ENCODE measurements at places on chromosomes 5 and 9. TPM values are rescaled to one million over a fixed set of nuclear protein-coding genes. Genes with fewer than 3 reads are reported as not detected.

Gene TTC16
- not detected for total RNA-seq

Gene F2RL1
- total RNA-seq, result 209 TPM

Gene DMGDH
- total RNA-seq, result 1.5 TPM

Gene RNF183
- total RNA-seq, result not detected

Gene CCL19
- not detected for total RNA-seq
